Lung microvascular endothelial cell (primary cell): ENCODE measurements at places on chromosomes 12 and 14. TPM values are rescaled to one million over a fixed set of nuclear protein-coding genes. Genes with fewer than 3 reads are reported as not detected.

Gene RNASE4
- total RNA-seq: 10.5 and 12.4 TPM in 2 replicates

Gene PTPRQ
- not detected in 2 replicates for total RNA-seq

Gene FOXA1
- not detected in 2 replicates for total RNA-seq

Gene WSCD2
- total RNA-seq: not detected in 2 replicates

Gene KRT5
- total RNA-seq: not detected in 2 replicates

Gene ATG2B
- total RNA-seq: 12.6 and 15.7 TPM in 2 replicates

Gene C1QL4
- not detected in 2 replicates for total RNA-seq

Gene C12orf54
- total RNA-seq: not detected in 2 replicates

Gene CGRRF1
- total RNA-seq: 10.0 and 13.7 TPM in 2 replicates

Gene HSP90B1
- 525 and 1,246 TPM in 2 replicates for total RNA-seq

Gene C12orf50
- not detected in 2 replicates for total RNA-seq

Gene MYF5
- total RNA-seq: not detected in 2 replicates

Gene CLEC4A
- not detected in 2 replicates for total RNA-seq

Gene CDK2
- total RNA-seq: 18.1 and 20.8 TPM in 2 replicates

Gene OLR1
- not detected in 2 replicates for total RNA-seq

Gene TFCP2
- 8.9 and 14.1 TPM in 2 replicates for total RNA-seq

Gene SDR9C7
- total RNA-seq: not detected in 2 replicates

Gene MGST1
- total RNA-seq: 10.5 and 12.9 TPM in 2 replicates

Gene VRTN
- not detected in 2 replicates for total RNA-seq

Gene IFI27L2
- 9.3 and 15.0 TPM in 2 replicates for total RNA-seq

Gene EPYC
- total RNA-seq: not detected in 2 replicates

Gene SELPLG
- 0.20 and 0.22 TPM in 2 replicates for total RNA-seq

Gene ORAI1
- total RNA-seq: 6.5 and 7.5 TPM in 2 replicates

Gene GARIN6
- not detected in 2 replicates for total RNA-seq

Gene TSPAN19
- total RNA-seq: under 0.01 and 0.20 TPM in 2 replicates

Gene DCN
- total RNA-seq: 0.20 TPM in 1 of 2 replicates, not detected in the other

Gene USP44
- total RNA-seq: 0.87 and 1.8 TPM in 2 replicates

Gene TAS2R43
- total RNA-seq: 0.65 and 0.99 TPM in 2 replicates
